Smooth muscle cell of the coronary artery (primary cell): ENCODE measurements at places on chromosomes 2 and 18. TPM values are rescaled to one million over a fixed set of nuclear protein-coding genes. Genes with fewer than 3 reads are reported as not detected.

Gene LRRC30
- total RNA-seq: not detected in 2 replicates

Gene KCNK3
- total RNA-seq: 0.23 and 1.1 TPM in 2 replicates

Gene PIKFYVE
- 19.0 and 21.3 TPM in 2 replicates for total RNA-seq

Gene C2orf76
- total RNA-seq: 7.6 and 9.7 TPM in 2 replicates

Gene COLEC11
- 0.53 and 1.1 TPM in 2 replicates for total RNA-seq

Gene CXCR2
- total RNA-seq: not detected in 2 replicates

Gene GREB1
- 0.15 and 2.1 TPM in 2 replicates for total RNA-seq

Gene NEU4
- total RNA-seq: not detected in 2 replicates

Gene CCBE1
- total RNA-seq: 7.7 and 31.9 TPM in 2 replicates

Gene GPR17
- not detected in 2 replicates for total RNA-seq
